ENCODE measurements at places on chromosomes 16 and 17. TPM values are rescaled to one million over a fixed set of nuclear protein-coding genes. Genes with fewer than 3 reads are reported as not detected.

The PCGF2 gene
- total RNA-seq: 40.4 TPM

DNA sequence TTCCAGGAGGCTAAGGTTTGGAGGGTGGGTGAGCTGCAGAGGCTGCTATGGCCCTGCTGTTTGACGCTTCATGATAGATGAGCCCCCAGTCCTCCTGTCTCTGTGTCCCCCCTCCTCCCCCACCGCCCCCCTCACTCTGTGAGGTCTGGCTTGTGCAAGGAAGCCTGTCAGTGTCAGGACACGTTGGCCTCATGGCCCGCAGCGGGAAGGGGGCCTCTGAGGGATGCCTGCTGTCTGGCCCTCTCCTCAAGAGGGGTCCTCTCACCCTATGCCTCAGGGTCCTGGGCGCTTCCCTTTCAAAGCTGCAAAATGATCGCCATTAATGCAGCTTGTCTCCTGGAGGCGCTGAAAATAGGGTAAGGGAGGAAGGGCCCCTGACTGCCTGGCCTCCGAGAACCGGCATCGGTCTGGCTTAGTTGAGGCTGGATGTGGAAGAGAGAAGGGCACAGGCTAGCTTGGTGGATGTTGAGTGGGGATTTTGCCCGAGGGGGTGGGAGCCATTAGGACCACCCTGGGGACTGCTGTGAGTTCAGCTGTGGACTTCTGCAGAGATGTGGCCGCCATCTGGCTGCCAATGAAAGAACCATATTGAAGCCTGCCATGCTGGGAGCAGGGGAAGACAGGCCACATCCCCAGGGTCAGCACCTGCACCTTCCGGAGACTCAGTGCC, 14.8 kb upstream of the GOSR2 start:
- no peak for DNase-seq

The ZNF594 gene
- total RNA-seq: 12.1 TPM

The TSNAXIP1 gene
- 0.13 TPM for total RNA-seq

The C17orf75 gene
- 30.5 TPM for total RNA-seq

The NUPR1 gene
- 0.28 TPM for total RNA-seq

- no peak for DNase-seq
These were observed 231.5 kb downstream of the MRTFB start for GRCh38 chr16:14302399-14303181.

- DNase-seq: no peak
These were observed 112.3 kb downstream of the PRKCA start for GRCh38 chr17:66414561-66415175.

Measured in GM12878 (cell line).